Adrenal gland (tissue), 19 donors: ENCODE measurements at places on chromosomes 2 and 18. TPM values are rescaled to one million over a fixed set of nuclear protein-coding genes. Genes with fewer than 3 reads are reported as not detected.

- no peaks in the 10 kb centered on the region for H3K27me3 ChIP-seq
- H3K27ac ChIP-seq = no peak overlapping the region
- no peak for DNase-seq
These were observed 125.0 kb downstream of the SETBP1 start for GRCh38 chr18:44805643-44806042.

- no peaks in the 10 kb centered on the region for H3K36me3 ChIP-seq
- H3K27me3 ChIP-seq = no peaks in the 10 kb centered on the region
- DNase-seq = no peak
- no peak overlapping the region for H3K4me3 ChIP-seq
- no peak overlapping the region for H3K27ac ChIP-seq
These were observed 58.1 kb upstream of the RALBP1 start for GRCh38 chr18:9417073-9417851.

DNA sequence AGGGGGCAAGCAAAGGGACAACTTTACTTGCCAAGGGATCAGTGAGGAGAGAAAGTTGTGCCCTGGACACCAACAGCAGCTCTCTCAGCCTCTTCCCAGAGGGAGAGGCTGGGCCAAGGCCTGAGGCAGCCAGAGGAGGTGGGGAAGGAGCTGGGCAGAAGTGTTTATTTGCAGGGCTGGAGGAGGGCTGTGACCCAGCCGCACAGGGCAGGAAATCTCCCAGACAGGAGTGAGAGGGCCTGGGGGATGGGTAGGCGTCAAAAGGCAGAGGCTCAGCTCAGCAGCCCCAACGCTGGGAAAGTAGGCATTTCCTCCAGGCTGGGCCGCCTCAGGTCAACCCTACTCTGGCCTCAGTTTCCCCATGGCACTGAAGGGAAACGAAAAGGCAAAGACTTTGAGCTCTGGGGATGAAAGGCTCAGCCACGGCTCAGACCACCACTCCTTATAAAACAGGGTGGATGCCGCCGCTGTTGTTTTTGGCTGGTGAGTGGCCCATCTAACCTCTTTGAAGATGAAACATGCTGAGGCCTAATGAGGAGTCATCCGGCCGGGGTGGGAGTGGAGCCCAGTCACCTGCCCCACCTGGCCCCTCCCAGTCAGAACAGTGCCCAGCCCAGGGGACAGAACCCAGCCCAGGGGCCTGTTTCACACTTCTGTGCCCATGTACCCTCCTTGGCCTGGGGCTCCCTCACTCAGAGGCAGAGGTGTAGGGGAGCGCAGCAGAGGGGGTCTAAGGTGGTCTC lies 21.9 kb upstream of the SEMA4C start:
- H3K27me3 ChIP-seq = no peaks in the 10 kb centered on the region
- no peak for DNase-seq
- H3K4me1 ChIP-seq = peaks cover 18% of the 10 kb centered on the region
- no peaks in the 10 kb centered on the region for H3K36me3 ChIP-seq
- H3K4me3 ChIP-seq = no peak overlapping the region

Gene MAP3K19
- total RNA-seq = not detected

Gene MGAT4A
- total RNA-seq = 29.4 TPM
